ENCODE measurements at places on chromosomes 7 and 10.

DNA sequence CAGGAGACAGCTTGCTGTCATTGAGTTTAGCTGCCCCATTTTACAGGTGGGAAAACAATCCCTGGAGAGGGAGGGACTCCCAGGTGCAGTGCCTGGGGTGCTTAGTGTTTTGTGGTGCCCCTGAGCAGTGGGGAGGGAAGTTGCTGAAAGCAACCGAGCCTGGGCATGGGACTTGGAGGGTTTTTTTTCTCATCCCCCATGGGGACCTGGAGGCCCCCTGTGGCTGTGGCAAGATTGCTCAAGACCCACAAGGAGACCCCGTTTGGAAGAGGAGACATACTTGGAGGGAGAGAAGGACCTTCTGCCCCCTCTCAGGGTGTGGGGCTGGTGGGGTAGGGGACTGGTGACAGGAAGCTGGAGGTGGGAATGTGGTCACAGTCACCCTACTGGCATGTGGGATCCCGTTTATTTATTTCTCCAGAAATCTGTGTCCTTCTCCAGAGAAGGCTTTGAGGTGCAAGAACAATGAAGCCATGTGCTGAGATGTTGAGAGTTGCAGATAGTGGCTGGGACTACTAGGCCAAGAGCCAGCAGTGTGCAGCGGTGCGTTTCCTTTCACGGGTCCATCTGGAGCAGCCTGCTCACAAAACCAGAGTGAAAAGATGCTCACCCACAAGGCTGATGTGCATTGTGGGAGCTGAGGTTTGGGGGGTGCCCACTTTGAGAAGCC is 21.5 kb downstream of the ZMIZ1 start:
- no peak for DNase-seq

GRCh38 chr7:142745091-142745635 is 4.1 kb upstream of the PRSS1 start:
- no peak for DNase-seq

DNA sequence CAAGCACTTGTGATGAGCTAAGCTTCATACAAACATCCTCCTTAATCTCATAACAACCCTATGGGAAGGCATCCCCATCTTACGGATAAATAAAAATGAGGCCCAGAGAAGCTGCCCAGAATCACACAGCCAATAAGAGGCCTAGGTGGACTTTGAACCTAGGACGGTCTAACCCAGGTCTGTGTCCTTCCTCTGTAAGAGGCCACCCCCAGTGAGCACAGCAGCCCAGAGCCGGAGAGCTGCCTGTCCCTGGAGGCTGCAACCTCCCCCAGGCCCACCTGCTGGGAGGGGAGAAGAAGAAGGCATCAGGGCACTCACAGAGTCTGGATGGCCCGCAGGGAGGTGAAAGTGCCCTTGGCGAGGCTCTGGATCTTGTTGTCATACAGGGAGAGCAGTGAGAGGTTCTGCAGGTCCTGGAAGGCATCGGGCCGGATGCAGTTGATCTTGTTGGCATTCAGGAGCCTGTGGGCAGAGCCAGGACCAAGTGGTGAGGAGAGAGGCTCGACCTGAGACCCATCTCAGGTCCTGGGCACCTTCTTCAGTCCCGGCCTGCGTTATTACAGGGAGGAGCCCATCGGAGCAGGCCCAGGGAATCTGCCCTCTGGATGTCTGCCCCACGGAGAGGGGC is 129.6 kb downstream of the SLIT1 start:
- DNase-seq: no peak

GRCh38 chr10:72104472-72105097 is 16.2 kb upstream of the SPOCK2 start:
- DNase-seq: no peak

GRCh38 chr10:75876710-75877109 is 445.3 kb downstream of the LRMDA start:
- no peak for DNase-seq

- DNase-seq: no peak
Observed at GRCh38 chr7:110774071-110774470, 316.9 kb upstream of the LRRN3 start.

DNA sequence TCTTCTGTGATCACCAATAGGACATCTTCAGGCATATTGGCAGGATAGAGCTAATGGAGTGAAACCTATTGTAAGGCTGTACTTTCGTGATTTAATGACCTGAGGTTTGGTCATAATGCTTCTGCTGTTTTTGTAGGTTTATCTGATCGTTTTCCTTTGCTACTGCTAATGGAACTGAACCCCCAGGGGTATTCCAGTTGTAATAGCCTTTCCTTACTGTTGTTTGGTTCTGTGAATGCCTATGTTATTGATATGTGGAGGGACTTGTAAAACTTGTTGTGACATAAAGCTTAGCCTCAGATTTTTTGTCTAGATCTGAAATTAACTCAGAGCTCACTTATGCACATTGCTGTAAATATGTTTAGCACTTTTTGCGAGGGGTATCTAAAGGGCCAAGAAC is 10.9 kb upstream of the VWA2 start:
- DNase-seq: no peak

- no peak for DNase-seq
Observed at GRCh38 chr10:110218632-110219031, 11.2 kb downstream of the MXI1 start.

GRCh38 chr10:76974017-76974691 is 663.5 kb downstream of the KCNMA1 start:
- no peak for DNase-seq

GRCh38 chr10:77825965-77826364 is 100.6 kb downstream of the DLG5 start:
- DNase-seq: no peak

DNA sequence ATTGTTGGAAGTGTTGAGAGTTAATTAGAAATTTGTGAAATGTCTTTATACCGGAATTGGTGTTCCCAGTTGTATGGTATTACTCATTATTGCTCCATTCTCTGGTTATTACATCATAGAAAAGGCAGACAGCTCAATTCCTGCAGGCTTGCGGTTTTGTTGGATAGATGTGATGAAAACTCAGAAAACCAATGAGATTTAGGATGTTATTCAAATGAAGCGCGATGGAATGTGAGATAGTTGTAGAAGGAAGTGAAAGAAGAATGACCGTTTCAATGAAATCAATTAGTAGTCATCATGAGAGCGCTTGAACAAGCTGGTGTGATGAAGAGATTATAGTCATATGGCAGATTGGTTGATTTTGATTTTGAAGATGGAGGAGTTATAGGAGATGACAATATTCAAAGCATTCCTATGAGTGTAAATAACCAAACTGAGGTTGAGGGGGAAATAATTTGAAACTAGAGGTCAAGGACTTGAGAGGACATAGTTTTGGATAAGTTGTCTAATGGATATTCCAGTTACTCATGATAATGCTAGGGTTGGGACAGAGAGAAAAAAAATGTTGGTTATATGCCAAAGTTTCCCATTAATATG is 991.5 kb downstream of the NRG3 start:
- no peak for DNase-seq

GRCh38 chr10:96440361-96441292 is 73.1 kb downstream of the TLL2 start:
- no peak for DNase-seq

DNA sequence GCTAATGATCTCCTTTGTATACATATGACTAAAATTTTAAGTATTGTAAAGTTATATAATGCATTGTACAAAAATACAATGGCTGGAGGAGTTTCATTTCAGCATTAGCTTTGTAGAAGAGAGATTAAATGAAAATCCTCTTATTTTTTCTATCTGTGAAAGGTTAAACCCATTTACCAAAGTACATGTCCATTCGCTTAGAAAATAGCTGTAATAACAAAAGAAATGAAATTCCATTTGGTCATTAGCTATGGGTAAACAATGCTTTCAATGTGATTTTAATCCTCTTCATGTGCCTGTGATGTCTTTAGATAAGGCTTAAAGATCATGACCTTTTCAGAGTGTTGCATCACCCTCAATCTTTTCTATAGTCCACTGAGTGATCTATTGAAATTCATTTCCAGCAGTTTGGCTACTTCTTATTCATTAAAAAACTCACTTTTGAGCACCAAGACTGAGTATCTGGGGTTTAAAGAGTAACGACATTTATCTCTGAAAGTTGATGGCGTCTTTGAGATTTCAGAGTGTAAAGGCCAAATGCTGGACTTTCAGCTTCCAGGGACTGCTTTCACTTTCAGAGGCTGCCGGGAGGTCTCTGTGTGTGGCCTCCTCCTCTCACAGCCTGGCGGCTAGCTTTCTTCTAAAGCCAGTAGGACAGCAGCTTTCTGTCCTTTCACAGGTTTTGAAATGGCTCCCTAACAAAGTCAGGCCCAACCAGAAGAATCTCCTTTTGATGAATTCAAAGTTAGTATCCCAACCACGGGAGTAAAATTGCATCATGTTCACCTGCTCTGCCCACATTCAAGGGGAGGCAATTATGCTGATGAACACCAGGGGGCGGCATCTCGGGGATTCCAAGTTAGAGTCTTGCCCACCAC is 701.4 kb upstream of the COBL start:
- DNase-seq: peak; percentile 30

- DNase-seq: peak; percentile 77
Observed at GRCh38 chr7:37440738-37441385, 7.8 kb downstream of the ELMO1 start.

DNA sequence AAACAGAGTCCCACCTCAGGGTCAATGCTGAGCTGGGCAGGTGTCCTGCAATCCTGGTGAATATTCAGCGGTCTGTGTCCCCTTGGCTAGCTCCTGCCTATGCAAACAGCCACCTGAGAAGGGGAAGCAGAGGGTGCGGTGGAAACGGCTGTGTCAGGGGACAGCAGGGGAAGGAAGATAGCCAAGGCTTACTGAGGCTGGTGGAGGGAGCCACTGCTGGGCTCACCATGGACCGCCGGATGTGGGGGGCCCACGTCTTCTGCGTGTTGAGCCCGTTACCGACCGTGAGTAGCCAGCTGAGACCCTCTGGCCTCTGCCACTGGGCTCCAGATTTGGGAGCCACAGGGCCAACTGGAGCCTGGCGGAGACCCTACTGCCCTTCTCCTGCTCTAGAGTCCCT is at the start of gene GHRHR:
Gene GHRHR, plus strand, starts transcription at position 112 of the 400 bp plus-strand sequence. Its CDS starts 116 bp downstream, at position 228.
- no peak for DNase-seq

- DNase-seq: no peak
Observed at GRCh38 chr10:89388806-89389205, 3.6 kb upstream of the IFIT1 start.

DNA sequence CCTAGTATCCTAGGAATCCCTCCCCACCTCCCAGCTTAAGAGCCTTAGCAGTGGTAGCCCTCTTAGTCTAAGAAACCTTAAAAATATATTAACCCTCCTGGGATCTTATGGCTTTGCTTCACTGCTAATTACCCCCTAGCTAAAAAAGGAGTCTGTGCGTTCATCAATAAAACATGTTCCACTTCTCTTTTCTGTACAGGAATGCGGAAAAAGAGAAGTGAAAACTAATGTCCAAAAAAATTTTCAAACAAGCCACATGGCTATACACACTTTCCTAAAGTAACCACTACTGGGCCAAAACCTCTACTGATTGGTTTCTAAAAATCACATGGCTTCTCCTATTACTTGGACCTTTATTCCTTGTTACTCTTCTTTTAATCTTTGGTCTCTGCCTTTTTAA is 667.1 kb upstream of the LRRTM3 start:
- no peak for DNase-seq

GRCh38 chr7:28258240-28258639 is 77.6 kb upstream of the JAZF1 start:
- DNase-seq: no peak

GRCh38 chr10:60942134-60942787 is 1.7 kb downstream of the RHOBTB1 start:
- no peak for DNase-seq

- DNase-seq: no peak
Observed at GRCh38 chr7:95828824-95829790, 56.8 kb downstream of the DYNC1I1 start.

DNA sequence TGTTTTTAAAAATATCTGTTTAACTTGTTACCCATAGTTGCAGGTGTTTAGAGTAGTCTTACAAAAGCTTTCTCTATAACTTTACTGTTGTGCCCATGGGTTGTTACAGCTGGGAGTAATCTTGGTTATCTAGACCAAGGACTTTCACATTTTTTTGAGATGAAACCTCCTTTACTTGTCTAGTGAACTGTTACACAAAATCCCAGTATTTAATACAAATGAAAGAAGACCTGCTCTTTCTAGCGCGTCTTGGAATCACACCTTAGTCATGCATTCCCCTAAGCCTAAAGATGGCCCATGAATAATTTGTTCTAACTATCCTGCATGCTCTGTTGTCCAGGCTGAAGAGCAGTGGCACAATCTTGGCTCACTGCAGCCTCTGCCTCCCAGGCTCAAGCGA is 38.0 kb downstream of the CSGALNACT2 start:
- DNase-seq: no peak

- DNase-seq: no peak
Observed at GRCh38 chr7:105638902-105639495, 57.7 kb upstream of the EFCAB10 start.

- DNase-seq: no peak
Observed at GRCh38 chr7:50479743-50480517, 29.8 kb upstream of the FIGNL1 start.

DNA sequence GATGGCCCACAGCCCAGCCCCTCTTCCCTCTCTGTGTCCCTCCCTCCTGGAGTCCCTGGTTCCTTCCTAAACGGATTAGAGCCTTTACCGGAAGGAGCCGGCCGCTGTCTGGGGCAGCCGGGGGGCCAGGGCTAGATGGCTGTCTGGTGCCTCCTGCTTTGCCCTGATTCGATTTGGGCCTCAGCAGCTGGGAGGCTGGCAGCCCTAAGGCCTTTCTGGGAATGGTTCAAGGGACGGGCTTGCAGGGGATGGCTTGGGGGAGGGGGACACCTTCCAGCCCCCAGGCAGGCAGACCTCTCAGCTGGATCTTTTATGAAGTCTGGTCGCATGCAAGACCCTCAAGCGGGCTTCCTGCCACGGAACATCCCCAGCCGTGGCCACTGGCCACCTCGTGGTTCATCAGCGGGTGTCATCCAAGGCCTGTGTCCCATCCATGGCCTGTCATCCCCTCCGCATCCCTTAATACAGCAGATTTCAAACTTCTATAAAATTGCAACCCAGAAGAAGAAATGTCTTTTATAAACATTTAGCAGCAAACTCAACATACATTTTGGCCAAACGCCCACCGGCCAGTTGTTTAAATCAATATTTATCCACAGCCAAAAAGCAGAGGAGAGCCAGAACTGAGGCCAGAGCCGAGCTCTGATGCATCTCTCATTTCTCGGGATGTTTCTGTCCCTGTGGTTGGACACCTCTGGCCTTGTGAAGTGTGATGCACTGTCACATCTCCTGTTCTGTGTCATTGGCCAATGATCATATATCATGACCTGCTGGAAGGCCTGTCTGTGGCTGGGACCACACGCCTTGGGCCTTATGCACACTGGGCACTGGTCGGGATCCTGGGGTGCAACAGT is 52.0 kb downstream of the GTF2IRD1 start:
- DNase-seq: no peak

DNA sequence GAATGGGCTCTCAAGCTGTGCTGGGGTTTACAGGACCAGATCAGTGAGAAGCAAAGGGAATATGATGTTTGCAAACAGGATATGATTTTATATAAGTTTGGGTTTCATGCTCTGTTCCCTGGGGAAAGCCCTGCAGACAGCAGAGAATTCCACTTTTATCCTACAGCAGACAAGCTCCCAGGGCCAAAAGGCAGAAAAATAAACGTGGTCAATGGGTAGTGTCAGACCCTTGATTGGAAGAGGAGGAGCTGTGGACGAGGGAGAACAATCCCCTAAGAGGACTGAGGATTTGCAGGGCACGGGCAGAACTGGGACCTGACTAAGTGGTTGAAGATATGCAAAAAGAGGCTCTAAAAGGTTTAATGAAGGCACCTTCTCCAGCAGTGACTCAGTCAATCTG is 275.3 kb downstream of the HDAC9 start:
- DNase-seq: no peak

GRCh38 chr10:124450783-124451057 is 885 bp upstream of the NKX1-2 start:
- no peak for DNase-seq

GRCh38 chr10:128779416-128779815 is 653.2 kb upstream of the MKI67 start:
- DNase-seq: no peak

GRCh38 chr7:156116514-156117215 is 304.4 kb upstream of the SHH start:
- no peak for DNase-seq
